Left hindlimb (tissue), 1 donor: ENCODE measurements at places on chromosomes 12 and 14.

DNA sequence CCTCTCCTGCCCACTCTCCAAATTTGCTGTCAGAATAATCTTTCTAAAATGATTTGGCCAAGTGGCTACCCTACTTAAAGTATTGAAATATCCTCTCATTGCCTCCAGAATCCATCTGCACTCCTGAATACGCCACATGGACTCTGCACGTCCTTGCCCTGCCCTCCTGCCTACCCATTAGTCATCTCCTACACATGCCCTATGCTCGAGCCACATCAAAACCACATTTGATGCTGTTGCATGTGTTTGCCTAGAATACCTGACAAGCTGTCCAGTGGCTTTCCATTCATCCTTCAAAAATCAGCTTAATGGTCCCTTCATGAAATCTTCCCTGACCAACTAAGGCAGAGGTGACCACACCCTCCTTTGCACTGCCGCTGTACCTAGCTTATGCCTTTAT lies 17.0 kb downstream of the VCPKMT start:
- no peak for DNase-seq

- DNase-seq = peak; percentile 87
Observed at GRCh38 chr14:68633131-68633991, 159.5 kb downstream of the ZFP36L1 start.

DNA sequence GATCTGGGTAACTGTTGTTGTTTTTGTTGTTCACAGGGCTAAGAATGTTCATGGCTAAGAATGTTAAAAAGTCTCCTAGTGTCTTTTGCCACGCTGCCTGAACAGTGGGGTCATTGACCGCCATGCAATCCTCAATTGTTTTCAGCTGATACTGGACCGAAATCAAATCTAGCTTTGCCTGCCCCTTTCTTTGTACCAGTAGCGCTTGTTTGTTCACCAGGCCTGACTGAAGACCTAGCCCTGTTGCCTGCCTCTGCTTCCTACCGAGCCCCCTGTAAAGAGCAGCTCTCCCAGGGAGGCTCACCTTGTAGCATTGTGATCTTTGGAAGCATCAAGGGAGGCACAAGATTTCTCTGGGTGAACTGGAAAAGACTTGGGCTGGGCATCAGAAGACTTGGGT lies 6.7 kb downstream of the PSEN1 start:
- DNase-seq = no peak

GRCh38 chr14:103172921-103173320 lies 49.7 kb downstream of the TNFAIP2 start:
- DNase-seq = no peak

- no peak for DNase-seq
Observed at GRCh38 chr14:70148911-70149595, 39.7 kb downstream of the SLC8A3 start.

- no peak for DNase-seq
Observed at GRCh38 chr14:23445773-23446172, 10.3 kb upstream of the MYH7 start.

DNA sequence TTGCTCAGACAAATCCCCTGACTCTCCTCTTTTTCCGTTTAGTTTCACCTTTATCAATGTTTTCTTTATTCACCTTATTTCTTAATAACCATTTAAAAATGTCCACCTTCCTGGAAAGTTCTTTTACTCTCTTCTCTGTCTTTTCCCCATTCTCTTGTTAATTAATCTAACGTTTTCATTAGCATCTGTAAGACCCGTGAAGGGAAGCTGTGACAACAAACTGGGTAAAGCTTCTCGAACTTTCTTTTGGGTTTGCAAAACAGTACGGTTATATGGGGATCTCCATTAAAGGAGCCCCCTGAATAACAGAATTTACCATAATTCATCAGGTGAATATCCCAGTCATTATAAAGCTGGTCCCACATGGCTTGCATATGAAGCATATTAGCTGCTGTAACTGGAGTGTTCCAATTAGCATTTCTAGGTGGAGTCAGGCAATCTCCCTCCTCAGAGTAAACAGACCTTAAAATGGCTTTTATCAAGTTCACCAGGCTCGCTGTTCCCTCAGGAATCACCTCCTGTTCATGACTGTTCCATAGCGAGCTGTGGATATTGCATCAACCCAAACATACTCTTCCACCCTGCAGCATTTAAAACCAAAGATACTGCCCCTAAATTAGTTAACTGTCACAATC lies 42.4 kb downstream of the TMEM30B start:
- no peak for DNase-seq

GRCh38 chr14:102969060-102969791 lies 46.8 kb downstream of the AMN start:
- no peak for DNase-seq

GRCh38 chr12:56011509-56012090 lies 9.2 kb upstream of the IKZF4 start:
- DNase-seq = no peak

DNA sequence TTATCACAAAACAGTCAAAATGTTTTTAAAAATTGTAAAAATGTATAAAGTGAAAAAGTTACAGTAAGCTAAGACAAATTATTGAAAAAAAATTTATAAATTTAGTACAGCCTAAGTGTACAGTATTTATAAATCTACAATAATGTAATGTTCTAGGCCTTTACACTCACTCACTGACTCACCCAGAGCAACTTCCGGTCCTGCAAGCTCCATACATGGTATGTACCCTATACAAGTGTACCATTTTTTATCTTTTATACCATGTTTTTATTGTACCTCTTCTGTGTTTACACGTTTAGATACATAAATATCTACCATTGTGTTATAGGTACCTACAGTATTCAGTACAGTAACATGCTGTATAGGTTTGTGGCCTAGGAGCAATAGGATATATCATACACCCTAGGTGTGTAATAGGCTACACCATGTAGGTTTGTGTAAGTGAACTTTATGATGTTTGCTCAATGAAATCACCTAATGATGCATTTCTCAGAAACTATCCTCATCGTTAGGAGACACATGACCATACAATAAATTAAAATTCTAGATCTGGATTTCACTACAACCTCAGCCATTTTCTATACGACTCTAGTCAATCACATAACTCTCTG lies 66.8 kb downstream of the TXNDC16 start:
- DNase-seq = no peak

DNA sequence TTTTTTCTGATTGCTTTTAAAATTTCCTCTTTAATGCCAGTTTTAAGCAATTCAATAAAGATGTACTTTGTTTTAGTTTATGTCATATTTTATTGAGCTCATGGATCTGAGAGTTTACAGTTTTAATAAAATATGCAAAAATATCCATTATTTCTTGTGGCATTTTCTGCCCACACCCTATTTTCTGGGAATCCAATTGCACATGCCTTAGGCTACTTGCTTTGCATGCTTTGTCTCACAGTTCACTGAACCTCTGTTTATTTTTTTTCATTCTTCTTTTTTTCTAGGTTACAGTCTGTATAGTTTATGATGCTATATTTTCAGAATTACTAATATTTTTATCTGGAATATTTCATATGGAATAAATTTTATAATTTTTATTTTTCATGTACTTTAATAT lies 1258.0 kb downstream of the FSCB start:
- no peak for DNase-seq

DNA sequence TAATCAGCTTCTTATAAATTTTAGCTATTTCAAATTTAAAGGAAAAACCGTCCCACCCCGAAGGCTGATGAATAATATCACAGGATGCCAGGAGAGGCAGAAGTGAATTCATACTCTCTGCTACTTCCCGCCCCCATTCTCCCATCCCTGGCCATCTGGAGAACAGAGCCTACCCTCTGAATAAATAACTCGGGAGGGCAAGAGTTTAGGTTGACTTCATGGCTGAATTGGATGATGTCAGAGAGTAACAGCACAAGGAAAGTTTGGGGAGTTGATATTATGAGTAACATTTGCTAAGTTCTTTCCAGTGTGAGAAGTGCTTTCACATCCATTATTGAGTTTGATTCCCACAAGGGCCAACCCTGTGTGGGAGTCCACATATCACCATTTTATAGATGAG lies 241.6 kb downstream of the EGLN3 start:
- no peak for DNase-seq

GRCh38 chr12:56031987-56032386 lies 9.7 kb upstream of the RPS26 start:
- no peak for DNase-seq

DNA sequence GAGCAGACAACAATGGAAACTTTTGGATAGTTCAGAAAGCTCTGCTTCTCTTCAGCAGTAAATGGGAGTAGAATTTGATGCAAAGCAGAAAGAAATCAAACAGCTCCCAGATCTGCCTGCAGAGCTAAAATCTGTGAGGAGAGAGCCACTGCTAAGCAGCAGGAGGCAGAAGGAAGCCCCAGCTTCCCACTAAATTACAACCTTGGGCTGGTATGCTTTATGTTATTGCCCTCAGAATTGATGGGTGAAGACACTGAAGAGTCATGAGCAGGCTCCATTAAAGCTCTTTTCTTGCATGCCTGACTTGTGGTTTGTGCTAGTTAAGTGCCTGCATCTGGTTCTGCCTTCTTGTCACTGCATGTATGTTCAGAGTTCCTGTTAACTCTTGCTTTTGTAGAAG lies 8.4 kb downstream of the ZC2HC1C start:
- DNase-seq = no peak

- no peak for DNase-seq
Observed at GRCh38 chr12:86634456-86635410, 378.5 kb upstream of the MGAT4C start.

DNA sequence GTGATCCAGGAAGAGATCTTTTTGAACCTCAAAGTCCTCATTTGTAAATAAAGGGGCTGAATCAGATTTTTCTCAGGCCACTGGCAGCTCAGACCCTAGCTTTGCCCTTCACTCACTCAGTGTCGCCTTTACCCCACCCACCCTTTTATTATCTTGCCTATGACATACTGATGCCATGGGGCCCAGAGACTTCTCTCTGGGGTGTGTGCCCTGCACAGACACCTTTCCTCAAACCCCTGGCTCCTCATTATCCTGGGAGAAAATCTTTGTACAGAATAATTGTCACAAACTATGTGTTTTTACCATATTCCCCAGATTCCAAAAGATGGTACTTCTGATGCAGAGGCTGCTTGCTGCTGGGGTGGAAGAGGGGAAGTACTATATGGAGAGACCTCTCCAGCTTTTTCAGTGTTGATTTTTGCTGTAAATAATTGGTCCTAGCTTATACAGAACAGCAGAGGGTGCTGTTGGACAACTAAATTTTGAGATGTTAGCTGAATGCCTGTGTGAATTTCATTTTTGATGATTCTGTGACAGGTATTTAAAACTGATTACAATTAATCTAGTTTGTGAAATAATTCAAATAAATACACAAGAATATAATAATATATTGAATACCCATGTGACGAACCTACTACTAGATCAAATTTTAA lies 53.9 kb upstream of the DCD start:
- no peak for DNase-seq

DNA sequence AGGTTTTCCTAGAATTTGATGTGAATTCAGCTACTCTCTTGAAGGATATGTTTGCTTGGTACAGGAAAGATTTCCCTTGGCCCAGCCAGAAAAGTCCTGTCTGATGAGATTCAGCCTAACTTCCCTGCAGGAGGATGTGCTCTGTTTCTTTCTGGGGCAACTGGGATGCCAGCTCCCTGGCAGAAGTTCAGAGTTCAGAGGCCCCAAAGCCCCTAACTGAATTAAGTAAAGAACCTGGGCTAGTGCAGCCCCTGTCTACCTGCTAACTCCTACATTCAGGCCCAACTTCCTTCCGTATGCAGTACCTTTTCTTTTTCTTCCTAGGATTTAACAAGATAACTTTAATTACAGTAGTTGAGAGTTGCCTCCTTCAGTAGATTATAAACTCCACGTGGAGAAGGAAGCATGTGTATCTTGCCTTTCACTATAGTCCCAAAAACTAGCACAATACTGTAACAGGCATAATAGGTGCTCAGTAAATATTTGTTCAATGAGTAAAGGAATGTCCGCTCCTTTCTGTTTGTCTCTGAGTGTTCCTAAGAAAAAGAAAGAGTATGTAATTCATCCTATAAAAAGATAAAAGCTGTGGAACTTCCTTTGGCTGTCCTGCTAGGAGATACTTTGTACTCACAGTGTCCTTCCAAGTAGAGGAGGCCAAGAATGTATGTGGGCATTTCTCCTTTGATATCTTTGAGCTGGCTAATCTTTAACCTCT lies 141.0 kb downstream of the SLC8A3 start:
- DNase-seq = no peak

GRCh38 chr12:42015051-42015461 lies 129.6 kb downstream of the GXYLT1 start:
- no peak for DNase-seq

- DNase-seq = no peak
Observed at GRCh38 chr12:96368233-96368632, 32.0 kb downstream of the CDK17 start.

DNA sequence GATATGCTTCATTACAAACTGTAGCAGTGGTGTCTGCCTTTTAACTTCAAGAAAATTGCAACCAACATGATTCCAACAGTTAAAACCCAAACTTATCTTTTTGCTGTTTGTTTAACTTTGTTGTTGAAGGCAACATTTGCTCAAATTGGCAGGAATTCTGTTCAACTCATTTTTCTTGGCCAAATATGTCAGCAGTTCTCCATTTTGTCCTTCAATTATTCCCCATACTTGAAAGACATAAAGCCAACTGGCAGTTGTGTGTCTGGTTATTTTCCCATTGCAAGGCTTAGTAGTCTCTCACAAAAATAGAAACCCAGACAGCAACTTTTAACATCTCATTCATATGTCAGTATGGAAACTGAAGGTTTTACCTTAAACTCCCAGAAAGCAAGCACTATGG lies 146.3 kb downstream of the LRIG3 start:
- no peak for DNase-seq

- DNase-seq = no peak
Observed at GRCh38 chr14:81562818-81563217, 29.2 kb upstream of the SEL1L start.

DNA sequence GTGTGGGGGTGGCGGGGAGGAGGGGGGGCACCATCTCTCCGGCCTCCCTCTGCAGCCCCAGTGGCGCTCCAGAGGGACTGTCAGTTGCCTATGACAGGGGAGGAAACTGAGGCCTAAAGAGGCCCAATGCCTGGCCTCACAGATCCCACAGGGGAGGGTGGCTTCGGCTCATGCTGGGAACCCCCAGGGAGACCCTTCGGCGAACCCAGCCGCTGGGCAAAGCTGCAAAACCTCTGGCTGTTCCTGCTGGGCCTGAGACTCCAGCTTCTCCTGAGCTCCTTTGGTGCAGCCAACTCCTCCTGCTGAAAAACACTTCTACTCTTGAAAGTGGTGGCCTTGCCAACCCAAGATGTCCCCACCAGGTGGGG lies 170.1 kb upstream of the RTL1 start:
- DNase-seq = no peak

GRCh38 chr14:90495357-90496276 lies 98.8 kb downstream of the CALM1 start:
- no peak for DNase-seq

DNA sequence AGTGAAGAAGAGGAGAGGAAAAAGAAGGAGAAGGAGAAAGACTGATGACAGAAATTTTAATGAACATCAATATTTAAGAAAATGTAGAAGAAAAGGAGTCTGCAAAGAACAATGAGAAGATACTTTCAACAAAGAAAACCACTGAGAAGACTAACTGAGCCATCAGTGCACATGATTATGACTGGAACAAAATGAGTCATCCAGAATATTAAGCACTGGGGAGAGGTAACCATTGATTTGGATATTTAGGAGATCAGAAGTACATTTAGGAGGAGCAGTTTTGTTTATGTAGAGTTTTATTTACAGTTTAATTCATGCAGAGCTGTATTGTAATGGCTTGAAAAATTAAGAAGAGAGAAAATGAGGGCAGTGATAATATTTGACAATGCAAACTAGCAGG lies 159.1 kb downstream of the C12orf50 start:
- no peak for DNase-seq

- no peak for DNase-seq
Observed at GRCh38 chr12:115762936-115763335, 514.6 kb downstream of the MED13L start.
